Osteocyte (in vitro differentiated cells): ENCODE measurements at places on chromosomes 7 and 10. TPM values are rescaled to one million over a fixed set of nuclear protein-coding genes. Genes with fewer than 3 reads are reported as not detected.

Gene TLX1
- not detected in 2 replicates for total RNA-seq

Gene LRIT1
- not detected in 2 replicates for total RNA-seq

Gene OPALIN
- not detected in 2 replicates for total RNA-seq

Gene TMEM178B
- total RNA-seq, result 0.70 and 0.99 TPM in 2 replicates

Gene CHAT
- total RNA-seq, result not detected in 2 replicates

Gene CPA2
- not detected in 2 replicates for total RNA-seq
